Naive B cell (primary cell): ENCODE measurements at places on chromosomes 11 and 22. TPM values are rescaled to one million over a fixed set of nuclear protein-coding genes. Genes with fewer than 3 reads are reported as not detected.

CD3E gene
- 0.73 TPM for polyA plus RNA-seq

TSPAN32 gene
- 24.0 TPM for polyA plus RNA-seq

SLC22A9 gene
- not detected for polyA plus RNA-seq

OR56A1 gene
- polyA plus RNA-seq, result not detected

LYVE1 gene
- polyA plus RNA-seq, result not detected

TUBA8 gene
- 0.78 TPM for polyA plus RNA-seq

AQP11 gene
- polyA plus RNA-seq, result 0.90 TPM

OR8D1 gene
- not detected for polyA plus RNA-seq

CDON gene
- polyA plus RNA-seq, result not detected

ISX gene
- polyA plus RNA-seq, result not detected

CCDC157 gene
- 2.6 TPM for polyA plus RNA-seq

PGR gene
- polyA plus RNA-seq, result not detected

SLC22A6 gene
- not detected for polyA plus RNA-seq

KCNJ5 gene
- polyA plus RNA-seq, result not detected

SYT7 gene
- polyA plus RNA-seq, result not detected

OR51E2 gene
- polyA plus RNA-seq, result not detected

TRPM5 gene
- polyA plus RNA-seq, result not detected

TSGA10IP gene
- not detected for polyA plus RNA-seq

HIRA gene
- 13.3 TPM for polyA plus RNA-seq

TUB gene
- polyA plus RNA-seq, result not detected
